KBM-7 (cell line): ENCODE measurements at places on chromosomes 7 and 10.
A peak's percentile ranks its signal among the peaks of the same experiment; 100 is the strongest.

DNA sequence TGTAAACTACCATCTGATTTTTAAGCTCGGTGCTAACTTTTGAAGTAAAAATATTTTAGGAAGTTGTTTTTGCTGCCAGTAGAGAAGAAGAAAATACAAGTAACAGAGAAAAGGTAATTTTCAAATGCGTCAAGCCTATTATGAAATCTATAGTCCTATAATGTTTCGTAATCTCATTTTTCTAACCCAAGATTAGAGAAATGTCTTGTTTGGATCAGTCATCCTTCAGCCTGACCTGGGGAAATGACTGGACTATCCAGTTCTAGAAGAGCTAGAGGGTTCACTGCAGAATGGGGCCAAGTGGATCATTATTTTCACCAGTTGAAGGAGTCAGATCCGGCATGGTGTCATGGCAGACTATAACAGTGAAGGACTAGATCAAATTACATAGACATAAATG is 62.7 kb upstream of the FGL2 start:
- DNase-seq: no peak

- peak; percentile 3 for DNase-seq
Observed at GRCh38 chr7:111842491-111842890, 280.2 kb upstream of the IMMP2L start.

GRCh38 chr7:26199301-26200037 is 1.1 kb downstream of the HNRNPA2B1 start:
- peak; percentile 80 for DNase-seq

GRCh38 chr7:148419856-148420832 is 170.4 kb upstream of the C7orf33 start:
- DNase-seq: no peak

- no peak for DNase-seq
Observed at GRCh38 chr10:113979409-113979808, 64.3 kb upstream of the ADRB1 start.

GRCh38 chr10:76991621-76992020 is 646.0 kb downstream of the KCNMA1 start:
- DNase-seq: no peak

DNA sequence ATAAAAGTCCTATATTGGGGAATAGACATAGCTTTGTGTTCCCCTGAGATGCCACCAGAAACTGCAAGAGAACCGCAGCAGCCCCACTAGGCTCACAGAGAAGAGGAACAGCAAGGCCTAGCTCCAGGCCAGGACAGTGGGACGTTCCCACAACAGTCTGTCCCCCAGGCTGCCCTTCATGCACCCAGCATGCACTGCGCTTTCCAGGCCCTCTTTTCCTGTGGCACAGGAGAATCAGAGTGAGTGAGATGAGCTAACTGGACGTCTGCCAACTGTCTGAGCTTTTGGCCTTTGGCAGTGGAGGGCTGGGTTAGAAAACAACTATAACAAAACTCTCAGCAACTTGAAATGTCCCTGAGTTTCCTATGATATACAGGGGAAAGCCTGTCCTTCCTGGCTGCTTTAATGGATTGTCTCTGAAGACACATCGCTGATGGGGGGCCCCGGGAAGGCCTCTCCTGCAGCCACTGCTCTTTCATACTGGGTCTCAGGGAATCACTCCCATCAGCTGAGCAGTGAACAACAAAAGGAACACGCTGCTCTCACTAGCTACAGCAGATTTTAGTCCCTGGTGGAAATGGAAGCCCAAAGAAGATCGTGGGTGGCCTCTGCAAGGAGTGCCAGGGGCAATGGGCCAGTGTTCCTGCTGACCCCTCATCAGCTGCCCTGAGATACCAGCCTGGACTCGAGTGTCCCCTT is 53.5 kb downstream of the PODXL start:
- no peak for DNase-seq

DNA sequence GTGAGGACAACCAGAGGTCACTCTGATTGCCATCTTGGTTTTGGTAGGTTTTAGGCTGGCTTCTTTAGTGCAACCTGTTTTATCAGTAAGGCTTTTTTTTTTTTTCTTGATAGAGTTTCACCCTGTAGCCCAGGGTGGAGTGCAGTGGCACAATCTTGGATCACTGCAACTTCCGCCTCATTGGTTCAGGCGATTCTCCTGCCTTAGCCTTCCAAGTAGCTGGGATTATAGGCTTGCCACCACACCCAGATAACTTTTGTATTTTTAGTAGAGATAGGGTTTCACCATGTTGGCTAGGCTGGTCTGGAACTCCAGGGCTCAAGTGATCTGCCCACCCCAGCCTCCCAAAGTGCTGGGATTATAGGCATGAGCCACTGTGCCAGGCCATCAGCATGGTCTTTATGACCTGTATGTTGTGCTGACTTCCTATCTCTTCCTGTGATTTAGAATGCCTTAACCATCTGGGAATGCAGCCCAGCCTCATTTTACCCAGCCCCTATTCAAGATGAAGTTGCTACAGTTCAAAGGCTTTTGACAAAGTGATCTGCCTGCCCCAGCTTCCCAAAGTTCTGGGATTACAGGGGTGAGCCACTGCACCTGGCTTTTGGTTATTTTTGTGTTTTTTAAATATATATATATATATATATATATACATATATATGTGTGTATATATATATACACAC is 7.0 kb upstream of the ZNF425 start:
- no peak for DNase-seq
